NCI-H2227 treated with DMSO at 0.1 percent for 48 hours (cell line): ENCODE measurements at places on chromosomes 12 and 14.

- DNase-seq = no peak
These were observed 755.6 kb downstream of the MED13L start for GRCh38 chr12:115521771-115522409.

DNA sequence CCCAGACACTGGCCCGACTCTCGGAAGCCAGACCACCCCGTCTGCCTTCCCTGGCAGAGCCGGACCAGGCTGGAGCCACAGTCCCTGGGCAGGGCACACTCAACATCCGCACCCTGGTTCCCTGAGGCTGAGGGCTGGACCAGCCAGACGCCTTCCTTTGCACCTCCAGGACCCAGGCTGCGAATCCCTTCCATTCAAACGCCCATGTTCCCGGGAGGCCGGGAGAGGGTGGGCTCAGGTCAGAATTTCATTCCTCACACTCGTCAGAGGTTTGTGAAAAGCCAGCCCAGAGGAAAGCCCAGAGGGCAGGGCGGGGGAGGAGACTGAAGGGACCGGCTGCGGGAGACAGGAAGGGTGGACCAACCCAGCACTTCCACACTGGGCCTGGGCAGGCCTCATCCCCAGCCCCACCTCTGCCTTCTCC lies 58.7 kb downstream of the LRRC74A start:
- DNase-seq = no peak

- DNase-seq = no peak
These were observed 29.1 kb downstream of the ZNF664 start for GRCh38 chr12:124002021-124002644.

DNA sequence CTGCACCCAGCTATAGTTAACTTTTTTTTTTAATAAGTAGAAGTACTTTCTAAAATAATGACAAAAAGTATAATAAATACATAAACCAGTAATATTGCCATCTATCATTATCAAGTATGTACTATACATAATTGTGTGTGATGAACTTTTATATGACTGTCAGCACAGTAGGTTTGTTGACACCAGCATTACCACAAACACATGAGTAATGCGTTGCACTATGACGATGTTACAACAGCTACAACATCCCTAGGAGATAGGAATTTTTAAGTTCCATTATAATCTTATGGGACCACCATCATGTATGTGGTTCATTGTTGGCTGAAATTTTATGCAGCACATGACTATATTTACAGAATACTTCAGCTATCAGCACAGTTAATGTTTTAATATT lies 62.9 kb upstream of the VSX2 start:
- DNase-seq = no peak

- DNase-seq = no peak
These were observed 598 bp downstream of the UBE2N start for GRCh38 chr12:93441081-93441616.

GRCh38 chr12:9702255-9702654 lies 30.6 kb downstream of the CLECL1 start:
- DNase-seq = no peak

DNA sequence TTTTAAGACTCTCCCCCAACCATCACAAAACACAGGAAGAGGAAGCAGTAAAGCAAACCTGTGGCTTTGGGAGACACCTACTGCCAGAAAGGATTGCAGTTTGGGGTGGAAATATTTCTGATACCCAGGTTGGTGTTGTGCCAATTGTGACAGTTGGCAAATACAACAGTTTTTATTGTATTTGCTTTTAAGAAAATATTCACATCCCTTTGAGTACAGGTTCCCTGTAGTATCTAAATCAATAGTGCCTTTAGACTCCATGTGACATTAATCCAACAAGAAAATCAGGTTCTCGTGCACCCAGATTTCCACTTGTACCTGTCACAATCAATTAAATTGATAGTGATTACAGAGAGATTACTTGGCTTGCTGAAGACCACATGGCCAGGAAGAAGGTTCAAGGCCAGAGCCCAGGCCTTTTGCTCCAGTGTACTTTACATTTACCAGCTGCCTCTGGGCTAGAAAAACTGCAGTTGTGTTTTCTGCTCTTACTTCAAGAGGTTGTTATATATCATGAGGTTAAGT lies 361.2 kb downstream of the ATP23 start:
- DNase-seq = no peak

- no peak for DNase-seq
These were observed 20.7 kb downstream of the HAL start for GRCh38 chr12:95975491-95975890.

- no peak for DNase-seq
These were observed 772 bp downstream of the SCARB1 start for GRCh38 chr12:124862768-124863415.

DNA sequence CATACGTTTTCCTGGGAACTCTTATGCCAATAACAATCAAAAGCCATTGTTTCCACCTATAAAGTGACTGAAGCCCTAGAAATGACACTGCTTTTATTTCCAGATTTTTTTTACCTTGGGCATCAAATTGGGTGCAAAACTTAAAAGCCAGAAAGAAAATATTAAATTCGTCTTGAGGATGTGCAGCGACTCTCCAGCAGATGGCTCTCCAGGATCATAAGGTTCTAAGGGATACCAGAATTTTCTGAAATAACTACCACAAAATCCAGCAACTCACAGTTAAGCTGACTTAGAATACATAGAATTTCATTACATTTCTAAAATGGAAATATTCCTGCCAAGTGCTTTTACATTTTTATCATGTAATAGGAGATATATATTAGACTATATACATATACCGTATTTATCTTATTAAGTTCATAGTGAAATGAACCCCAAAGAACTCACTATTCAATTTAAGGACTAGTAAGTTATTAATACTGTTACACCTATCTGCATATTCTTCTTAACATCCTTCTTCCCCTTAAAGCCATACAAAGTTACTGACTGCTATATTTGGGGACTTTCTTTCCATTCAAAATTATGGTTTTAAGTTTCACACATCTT lies 44.0 kb downstream of the ARMH4 start:
- DNase-seq = peak; percentile 56

GRCh38 chr12:118101051-118101450 lies 2.8 kb downstream of the VSIG10 start:
- no peak for DNase-seq

- peak; percentile 92 for DNase-seq
These were observed 1.5 kb upstream of the SRRM4 start for GRCh38 chr12:118979763-118980406.

DNA sequence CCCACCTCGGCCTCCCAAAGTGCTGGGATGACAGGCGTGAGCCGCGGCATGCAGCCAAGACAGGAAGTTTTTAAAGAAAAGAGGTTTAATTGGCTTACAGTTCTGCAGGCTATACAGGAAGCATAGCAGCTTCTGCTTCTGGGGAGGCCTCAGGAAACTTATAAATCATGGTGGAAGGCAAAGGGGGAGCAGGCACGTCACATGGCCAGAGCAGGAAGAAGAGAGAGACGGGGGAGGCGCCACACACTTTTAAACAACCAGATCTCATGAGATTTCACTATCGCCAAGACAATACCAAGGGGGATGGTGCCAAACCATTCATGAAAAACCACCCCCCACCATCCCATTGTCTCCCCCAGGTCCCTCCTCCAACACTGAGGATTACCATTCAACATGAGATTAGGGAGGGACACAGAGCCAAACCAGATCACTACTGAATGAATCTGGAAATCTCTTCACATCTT lies 14.1 kb downstream of the CCDC63 start:
- no peak for DNase-seq

- no peak for DNase-seq
These were observed 165.5 kb downstream of the SLC41A2 start for GRCh38 chr12:104792570-104792969.

DNA sequence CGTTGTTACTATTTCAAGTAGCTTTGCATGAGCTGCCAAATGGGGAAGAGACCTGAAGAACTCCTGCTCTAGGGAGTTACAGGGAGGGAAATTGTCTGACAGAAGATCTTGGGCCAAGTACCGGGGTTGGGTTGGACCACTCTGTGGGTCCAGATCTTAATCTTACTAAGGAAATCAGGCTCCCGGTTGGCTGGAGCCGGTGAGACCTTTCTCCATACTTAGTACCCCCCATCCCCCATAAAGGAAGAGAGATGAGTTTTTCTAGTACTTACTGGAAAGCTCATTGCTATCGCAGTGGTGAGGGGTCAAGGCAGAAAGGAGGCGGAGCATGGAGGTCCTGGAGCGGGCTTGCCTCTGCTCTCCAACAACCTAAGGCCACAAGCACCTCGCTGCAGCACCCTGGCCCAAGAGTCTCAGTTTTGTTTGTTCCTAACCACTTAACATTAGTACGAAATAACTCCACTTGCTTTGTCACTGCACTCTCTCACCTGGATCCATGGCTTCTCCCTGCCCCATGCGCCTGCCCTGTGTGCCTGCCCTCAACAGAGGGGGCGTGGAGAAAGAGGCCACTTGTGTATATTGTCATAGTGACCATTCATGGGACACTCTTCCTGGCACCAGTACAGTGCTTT lies 6.8 kb upstream of the UNC119B start:
- DNase-seq = no peak

DNA sequence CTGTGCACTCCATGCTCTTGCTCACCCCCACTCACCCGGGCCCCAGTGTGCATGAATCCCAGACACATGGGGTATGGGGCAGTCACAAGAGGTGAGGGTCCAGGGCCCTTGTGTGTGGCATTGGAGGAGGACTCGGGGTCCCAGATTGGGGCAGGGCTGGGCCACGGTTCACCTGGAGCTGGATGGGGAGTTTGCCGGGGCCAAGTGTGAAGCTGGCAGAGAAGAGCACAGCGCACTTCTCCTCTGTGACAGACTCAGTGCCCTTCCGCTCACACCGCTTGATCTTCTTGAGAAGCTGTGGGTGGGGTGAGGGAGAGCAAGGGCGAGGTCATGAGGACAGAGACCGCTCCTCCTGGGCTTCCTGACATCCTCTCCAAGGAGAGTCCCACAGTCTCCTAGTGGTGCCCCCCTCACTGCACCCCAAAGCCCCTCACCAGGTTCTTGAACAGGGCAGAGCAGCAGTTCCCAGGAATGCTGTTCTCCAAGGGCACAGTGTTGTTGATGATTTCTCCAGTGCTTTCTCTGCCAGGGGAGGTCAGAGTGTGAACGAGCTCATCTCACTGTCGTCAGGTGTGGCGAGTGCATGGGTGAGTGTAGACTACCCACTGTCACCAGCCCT lies 6.8 kb downstream of the STAT6 start:
- no peak for DNase-seq

DNA sequence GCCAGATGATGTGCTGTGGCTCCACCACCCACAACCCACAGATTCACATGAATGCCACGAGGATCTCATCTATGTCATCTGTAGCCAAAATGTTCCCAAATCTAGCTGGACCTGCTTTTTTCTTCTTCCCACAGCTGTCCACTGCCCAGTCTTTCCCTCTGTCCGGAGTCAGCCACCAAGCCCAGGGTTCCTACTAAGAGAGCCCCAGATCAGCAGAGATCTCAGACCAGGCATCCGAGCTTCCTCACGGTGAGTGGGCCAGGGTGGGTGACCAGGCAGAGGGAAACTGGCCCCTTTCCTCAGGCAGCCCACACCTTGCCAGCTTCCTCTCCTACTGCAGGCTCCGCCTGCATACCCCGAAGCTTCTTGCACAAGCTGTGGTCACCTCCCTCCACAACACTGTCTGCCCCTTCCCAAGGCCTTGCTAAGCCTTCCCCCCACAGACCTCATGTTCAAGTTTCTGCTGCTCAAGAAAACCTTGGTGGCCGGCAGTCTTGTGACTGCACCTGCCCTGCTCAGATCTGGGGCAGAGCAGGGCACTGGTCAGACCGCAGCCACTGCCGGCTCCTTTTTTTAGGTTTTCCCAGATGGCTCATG lies 81.4 kb downstream of the ACTN1 start:
- no peak for DNase-seq
